ENCODE measurements at places on chromosomes 4 and X.
A peak's percentile ranks its signal among the peaks of the same experiment; 100 is the strongest.

DNA sequence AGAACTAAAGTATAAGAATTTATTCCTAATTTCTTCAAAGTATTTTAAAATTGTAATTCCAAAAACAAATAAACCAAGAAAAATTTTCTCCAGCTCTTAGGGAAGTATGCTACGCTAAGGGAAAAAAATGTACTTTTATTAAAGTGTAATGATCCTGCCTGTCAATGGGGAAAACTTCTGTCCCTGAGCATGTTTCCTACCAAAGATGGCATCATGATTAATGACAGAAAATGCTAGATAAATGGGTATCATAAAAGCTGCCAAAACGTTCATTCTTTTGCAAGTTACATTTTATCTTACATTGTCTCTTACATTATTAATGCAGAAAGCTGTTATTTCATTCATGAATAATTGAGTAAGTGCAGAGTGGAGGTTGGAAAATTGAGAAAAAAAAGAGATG is 443.4 kb downstream of the TECRL start:
- DNase-seq, result no peak

DNA sequence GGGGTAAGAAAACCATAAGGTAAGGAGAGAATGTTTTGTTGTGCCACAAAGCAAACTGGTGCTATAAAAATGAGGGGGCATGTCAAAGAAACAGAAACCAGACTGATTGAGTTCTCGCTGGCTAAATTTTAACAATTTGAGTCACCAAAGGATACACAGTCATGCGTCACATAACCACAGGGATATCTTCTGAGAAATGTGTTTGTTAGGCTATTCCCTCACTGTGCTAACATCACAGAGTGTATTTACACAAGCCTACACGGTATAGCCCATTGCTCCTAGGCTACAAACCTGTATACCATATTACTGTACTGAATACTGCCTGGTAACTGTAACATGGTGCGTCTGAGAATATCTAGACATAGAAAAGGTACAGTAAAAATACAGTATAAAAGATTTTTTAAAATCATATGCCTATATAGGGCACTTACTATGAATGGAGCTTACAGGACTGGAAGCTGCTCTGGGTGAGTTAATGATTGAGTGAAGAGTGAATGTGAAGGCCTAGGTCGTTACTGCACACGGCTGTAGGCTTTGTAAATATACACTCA is 50.1 kb downstream of the FBXW7 start:
- DNase-seq, result peak; percentile 54

- DNase-seq, result no peak
Observed at GRCh38 chr4:6408263-6408662, 64.2 kb downstream of the PPP2R2C start.

DNA sequence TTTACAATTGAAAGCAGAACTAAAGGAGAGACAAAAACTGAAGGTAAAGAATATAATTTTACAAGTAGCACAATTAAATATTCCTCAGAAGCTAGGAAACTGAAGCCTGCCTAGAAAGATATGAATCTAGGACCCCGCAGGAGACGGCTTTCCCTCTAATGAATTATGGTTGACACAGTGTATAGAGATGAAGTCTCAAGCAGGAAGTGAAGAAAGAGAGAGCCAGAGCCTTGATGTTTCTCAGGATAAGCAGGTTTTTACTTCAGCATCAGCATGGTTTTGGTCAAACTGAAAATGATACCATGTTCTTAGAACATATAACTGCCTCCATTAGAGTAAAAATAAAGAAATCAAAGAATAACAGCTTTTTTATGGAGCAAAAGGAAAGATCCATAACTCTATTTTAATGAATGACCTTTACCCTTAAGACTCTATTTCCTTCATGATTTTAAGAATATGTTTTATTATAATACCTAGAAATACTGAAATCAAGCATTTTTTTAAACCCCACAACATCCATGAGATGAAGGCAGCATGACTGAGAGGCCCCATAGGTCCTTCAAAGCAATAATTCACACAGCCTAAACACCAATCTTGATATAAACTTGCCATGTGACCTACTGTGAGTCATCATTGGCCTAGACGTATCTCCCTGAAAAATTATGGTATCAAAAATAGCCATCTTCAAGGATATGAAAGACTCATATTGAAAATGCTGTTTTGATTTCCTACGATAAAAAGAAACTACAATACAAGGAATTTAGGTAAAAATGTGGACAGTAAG is 193.4 kb downstream of the PRDM5 start:
- no peak for DNase-seq

GRCh38 chr4:80335554-80336358 is at the start of gene CFAP299:
TSS of gene CFAP299 (plus strand) at chr4:80335730.
- DNase-seq, result peak; percentile 92

DNA sequence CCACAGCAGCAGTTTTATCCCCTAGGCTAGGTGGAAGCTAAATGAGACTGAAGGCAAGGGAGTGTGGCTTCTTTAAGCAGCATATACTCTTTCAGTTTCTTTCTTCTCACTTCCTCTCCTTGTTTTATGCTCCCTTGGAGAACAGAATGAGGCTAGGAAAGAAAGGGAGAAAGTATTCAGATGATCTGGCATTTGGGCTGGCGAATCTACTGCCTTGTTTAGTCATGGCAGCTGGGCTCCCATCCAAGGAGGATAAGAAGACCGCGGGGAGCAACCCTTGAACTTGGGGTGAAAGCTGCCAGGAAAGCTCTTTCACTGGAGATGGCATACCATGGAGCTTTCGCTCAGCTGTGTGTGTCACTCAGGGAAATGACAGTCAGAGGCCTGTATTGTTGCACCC is 72.1 kb downstream of the ARHGEF38 start:
- peak; percentile 10 for DNase-seq

GRCh38 chr4:74315376-74315775 is 7.1 kb downstream of the EPGN start:
- DNase-seq, result no peak

GRCh38 chr4:70113656-70114055 is 40.4 kb upstream of the PRR27 start:
- no peak for DNase-seq
